ENCODE measurements at places on chromosomes 7 and 10.

GRCh38 chr7:2983586-2983985, 60.1 kb downstream of the CARD11 start:
- DNase-seq = no peak

GRCh38 chr7:33982425-33982786, 77.1 kb downstream of the BMPER start:
- peak; percentile 74 for DNase-seq

DNA sequence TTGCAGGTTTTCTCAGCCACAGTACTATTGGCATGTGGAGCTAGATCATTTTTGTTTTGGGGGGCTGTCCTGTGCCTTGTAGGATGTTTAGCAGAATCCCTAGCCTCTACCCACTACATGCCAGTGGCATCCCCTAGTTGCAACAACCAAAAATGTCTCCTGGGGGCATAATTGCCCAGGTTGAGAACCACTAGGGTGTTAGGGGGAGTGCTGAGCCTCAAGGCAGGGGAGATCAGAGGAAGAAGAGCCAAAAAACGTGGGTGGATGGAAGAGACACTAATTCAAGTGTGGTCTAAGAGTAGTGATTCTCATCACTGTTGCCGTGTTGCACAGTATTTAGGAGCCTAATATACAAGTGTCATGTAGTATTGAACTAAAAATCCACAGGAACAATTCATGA, 31.7 kb upstream of the CCNY start:
- no peak for DNase-seq

DNA sequence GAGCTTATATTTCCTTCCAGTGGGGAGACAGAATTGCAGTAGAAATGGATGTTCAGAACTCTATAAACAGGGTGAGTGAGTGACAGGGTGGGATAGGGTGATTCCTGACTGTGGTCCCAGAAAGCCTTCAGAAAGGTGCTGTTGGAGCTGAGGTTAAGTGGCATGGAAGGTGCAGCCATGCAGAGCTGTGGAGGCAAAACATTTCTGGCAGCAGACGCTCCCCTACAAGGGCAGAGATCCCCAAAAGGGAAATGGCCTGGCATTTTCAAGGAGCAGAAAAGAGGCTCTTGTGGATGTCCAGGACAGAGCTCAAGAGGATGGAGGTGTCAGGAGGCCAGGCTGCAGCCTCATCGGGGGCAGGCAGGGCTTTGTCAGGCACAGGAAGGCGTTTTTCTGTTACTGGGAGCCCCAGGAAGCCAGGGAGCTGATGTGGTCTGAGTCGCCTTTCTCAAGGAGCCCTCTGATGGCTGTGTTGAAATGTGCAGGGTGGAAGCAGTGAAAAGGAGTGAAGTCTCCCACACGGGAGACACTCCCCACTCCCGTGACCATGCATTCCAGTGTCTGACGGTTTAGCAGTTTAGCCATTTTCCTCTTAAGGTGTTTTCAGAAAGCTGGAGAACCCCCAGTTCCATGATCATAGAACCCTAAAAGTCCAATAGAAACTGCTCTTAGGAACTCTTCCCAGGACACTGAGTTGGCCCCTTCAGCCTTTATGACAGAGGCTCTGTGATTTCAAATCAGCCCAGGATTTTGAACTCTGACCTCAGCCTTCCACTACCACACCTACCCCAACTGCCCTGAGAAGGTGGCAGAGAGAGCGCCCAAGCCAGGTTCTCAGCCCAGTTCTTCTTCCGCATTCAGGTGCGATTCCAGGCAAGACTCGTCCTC, 96.2 kb downstream of the C10orf105 start:
- peak; percentile 37 for DNase-seq

GRCh38 chr10:116487522-116488430, 58.0 kb upstream of the PNLIP start:
- no peak for DNase-seq

- DNase-seq = no peak
Observed at GRCh38 chr7:105017657-105018365, 3.8 kb downstream of the KMT2E start.

GRCh38 chr10:72375585-72375984, 20.9 kb upstream of the DNAJB12 start:
- peak; percentile 11 for DNase-seq

GRCh38 chr7:70952311-70952710, 179.6 kb upstream of the GALNT17 start:
- no peak for DNase-seq

- peak; percentile 36 for DNase-seq
Observed at GRCh38 chr10:34941471-34942357, 126.6 kb upstream of the PARD3 start.

Measured in M059J (cell line).